CD4-positive, alpha-beta T cell treated with Interleukin-6 for 4 hours (primary cell): ENCODE measurements at places on chromosomes 3 and 15.

GRCh38 chr3:39147711-39148434, 5.5 kb downstream of the CSRNP1 start:
- peak; percentile 63 for DNase-seq

- DNase-seq: no peak
Observed at GRCh38 chr15:35487417-35487816, 58.5 kb downstream of the DPH6 start.

DNA sequence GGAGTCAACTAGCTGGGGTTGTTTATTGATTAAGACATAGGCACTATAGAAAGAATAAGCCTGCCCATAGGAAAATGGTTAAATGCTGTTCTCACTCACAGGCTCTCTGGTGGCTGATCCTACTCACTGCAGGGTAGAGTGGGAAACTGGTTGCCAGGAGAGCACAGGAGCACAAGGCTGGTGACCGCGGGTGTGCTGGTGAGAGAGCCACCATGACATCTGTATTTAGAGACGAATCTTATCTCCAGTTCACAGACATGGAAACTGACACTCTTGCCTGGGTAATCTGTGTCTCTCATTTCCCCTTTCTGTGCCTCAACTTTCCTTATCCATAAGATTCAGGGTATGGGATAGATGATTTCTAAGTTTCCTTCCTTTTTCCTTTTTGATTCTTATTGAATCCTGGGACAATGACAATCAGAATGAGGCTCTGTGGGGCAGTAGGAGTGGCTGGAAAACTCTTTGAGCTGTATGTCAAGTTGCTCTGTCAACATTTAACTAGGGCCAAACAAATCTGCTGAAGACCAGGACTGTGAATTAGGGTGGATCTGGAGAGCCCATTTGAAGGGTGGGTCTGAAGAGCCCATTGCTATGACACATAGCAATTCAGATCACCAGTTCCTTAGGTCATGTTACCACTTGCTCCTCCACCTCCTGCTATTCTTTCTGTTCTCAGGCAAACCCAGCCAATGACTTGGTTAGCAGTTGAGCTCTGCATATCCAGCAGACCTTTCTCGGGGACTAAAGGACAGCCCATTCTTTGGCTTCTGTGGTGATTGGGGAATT, 286.1 kb upstream of the TBL1XR1 start:
- peak; percentile 9 for DNase-seq

GRCh38 chr15:42456971-42457370, 34.0 kb downstream of the ZNF106 start:
- DNase-seq: no peak

GRCh38 chr3:11576453-11576852, 67.3 kb downstream of the VGLL4 start:
- DNase-seq: no peak

DNA sequence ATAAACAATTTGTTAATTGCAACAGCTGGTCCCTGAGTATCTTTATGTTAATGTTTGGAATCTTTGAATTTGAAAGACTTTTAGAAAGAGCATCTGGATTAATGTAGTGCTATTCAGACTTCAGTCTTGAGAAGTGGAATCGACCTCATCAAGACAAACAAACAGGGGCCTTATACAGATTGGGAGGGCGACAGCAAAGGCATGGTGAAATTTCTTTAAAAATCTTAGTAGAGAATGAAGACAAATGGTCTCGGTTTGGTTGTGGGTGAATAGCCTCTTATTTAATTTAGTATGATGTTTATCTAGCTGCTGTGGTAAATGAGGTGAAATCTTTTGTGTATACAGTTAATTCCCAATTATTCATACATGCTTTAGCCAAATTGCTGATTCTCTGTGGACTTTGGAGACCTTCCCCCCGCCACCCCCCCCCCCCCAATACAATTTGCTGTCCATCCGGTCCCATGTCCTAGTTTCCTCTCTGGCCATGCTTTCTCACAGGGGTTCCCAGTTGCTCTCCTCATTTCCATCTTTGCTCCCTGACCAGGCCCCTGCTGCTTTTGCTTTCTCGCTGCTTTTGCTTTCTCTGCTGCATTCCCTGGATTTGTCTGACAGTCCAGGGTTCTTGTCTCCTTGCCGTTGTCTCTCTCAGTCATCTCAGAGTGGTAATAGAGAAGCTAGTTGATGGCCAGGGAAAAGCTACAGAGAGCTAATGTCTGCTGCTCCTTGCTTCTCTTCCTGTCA, 135.3 kb downstream of the FNDC3B start:
- DNase-seq: no peak

GRCh38 chr3:17052363-17052762, 167.6 kb downstream of the PLCL2 start:
- no peak for DNase-seq

GRCh38 chr15:27238209-27238608, 267.2 kb downstream of the GABRG3 start:
- DNase-seq: no peak

GRCh38 chr15:100434038-100434437, 92.3 kb upstream of the ADAMTS17 start:
- no peak for DNase-seq

DNA sequence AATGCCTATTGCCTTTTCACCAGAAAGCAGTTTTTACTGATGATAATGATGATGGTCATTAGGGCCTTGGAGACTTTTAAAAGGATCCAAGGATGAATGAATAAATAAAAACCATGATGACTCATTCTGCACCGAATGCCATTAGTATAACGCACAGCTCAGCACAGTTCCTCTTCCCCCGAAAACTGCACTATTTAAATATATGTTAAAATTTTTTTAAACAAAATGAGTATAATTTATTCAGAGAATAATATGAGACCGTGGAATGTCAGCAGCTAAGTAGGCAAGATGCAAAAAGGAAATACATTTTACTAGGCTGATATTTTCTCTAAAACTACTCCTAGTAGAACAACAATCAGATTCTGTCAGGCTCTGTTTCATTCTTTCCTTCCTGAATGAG, 83.4 kb upstream of the NANOGP8 start:
- DNase-seq: no peak

DNA sequence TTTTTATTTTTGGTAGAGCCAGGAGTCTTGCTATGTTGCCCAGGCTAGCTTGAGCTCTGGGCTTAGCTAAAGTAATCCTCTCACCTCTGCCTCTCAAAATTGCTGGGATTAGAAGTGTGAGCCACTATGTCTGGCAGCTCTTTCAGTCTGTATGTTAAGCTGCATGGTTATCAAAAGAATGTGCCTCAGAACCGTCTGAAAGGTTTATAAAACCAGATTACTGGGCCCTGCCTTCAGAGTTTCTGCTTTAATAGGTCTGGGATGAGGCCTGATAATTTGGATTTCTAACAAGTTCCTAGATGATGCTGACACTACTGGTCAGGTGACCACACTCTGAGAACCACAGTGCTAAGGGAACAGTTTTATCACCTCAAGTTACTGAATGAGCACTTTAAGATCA, 34.6 kb downstream of the SENP5 start:
- no peak for DNase-seq
